ENCODE measurements at places on chromosomes 2 and 18.

DNA sequence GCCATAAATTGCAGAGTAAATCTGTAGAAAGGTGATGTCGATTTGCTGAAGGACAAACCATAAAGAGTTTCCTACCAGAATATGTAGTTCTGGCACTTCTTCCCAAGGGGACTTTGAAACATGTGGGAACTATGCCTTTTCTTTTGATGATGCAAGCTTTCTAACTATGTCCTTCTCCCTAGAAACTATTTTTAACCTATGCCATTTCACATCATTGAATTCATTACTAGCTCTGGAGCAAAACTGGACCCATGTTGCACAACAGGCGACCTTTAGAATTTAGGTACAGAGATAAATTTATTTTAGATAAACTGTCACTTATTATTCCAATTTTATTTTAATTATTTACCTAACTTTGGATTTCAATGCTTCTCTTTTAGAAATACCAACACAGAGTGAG lies 186.5 kb downstream of the CCDC102B start:
- DNase-seq = no peak

DNA sequence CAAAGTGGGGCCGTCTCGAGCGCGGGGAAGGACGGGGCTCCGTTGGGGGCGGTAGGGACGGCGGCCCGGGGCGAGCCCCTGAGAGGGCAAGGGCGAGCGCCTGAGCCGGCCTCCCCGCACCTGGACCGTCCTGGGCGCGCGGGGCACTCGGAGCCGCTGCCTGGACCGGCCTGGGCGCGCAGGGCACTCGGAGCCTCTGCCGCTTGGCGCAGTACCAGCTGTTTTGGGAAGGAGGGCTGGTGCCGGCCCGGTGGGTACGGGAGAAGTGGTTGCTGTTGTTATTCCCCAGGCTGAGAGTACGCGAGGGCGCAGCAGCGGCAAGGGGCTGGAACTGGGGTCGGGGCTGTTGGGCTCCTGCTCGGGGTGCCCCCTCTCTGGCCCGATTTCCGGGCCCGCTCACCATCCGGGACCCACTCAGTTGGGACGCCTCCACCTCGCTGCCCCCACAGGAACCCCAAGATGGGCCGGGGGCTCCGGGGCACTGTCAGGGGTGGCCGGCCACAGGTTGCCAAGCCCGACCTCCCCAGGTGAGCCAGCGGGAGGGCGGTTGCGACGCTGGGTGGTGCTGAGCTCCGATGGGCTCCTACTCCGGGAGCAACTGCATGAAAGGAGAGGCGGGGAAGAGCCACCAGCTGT lies 579 bp downstream of the ARHGEF4 start:
- DNase-seq = no peak

GRCh38 chr18:3692113-3692621 lies 242.2 kb downstream of the TGIF1 start:
- no peak for DNase-seq

GRCh38 chr2:240206630-240207029 lies 66.2 kb upstream of the OTOS start:
- DNase-seq = no peak

DNA sequence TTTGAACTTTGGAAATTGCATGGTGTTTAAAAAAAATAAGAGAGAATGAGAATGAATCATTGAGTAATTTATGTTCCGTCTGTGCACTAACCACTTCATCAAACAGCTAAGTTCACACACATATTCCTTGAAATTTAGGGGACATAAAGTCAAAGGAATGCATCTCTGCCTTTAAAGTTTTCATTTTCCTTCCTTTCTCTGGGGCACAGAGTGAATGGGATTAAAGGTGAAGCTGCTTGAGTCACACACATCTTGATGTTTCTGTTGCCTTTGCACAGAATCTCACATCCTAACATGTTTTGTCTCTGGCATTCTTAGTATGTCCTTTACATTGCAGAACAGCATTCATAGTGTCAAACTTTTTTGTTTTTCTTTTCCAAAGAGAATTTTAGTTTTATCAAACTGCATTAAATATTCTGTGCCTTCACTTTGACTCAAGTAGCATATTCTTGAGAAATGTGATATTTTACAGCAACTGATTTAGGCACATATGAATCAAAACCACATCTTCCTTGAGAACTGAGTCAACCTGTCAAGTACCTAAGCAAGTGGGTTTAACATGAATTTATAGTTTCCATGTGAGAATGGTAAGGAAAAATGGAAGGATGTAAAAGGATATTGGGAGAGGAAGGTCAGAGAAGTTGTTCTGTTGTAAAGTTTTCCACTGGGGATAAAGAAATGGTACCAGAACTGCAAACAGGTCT lies 169.1 kb upstream of the THUMPD2 start:
- DNase-seq = no peak

- no peak for DNase-seq
Measured at GRCh38 chr18:45085916-45086624, 405.4 kb downstream of the SETBP1 start.

- no peak for DNase-seq
Measured at GRCh38 chr2:101356521-101356920, 30.8 kb downstream of the CREG2 start.

- no peak for DNase-seq
Measured at GRCh38 chr2:170892391-170892951, 36.6 kb upstream of the GORASP2 start.

- no peak for DNase-seq
Measured at GRCh38 chr2:16750175-16750924, 84.7 kb upstream of the CYRIA start.

DNA sequence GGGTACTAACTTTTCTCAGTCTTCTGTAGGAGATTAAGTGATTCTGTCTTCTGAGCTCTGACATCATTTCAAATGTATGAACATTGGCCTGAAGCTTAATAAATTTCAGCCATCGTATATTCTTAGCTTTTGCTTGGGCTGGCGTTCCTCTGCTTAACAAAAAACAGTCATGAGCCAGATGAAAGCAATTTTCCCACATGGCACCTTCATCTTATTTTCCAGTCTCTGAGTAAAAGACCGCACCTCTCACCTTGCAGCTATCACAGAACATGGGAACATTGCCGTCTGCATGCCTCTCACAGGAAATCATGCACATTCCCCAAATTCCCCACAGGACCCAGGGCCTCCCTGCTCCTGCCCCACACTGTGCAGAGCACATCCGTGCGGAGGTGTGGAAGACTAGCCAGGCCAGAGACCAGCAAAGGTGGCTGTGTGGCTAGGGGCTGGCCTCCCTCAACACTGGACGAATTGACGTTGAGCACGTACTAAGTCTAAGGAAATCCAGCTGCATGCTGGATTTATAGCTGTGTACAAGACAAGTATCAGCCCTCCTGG lies 531.8 kb upstream of the ID2 start:
- DNase-seq = no peak

- no peak for DNase-seq
Measured at GRCh38 chr2:165814473-165814872, 20.4 kb upstream of the GALNT3 start.

DNA sequence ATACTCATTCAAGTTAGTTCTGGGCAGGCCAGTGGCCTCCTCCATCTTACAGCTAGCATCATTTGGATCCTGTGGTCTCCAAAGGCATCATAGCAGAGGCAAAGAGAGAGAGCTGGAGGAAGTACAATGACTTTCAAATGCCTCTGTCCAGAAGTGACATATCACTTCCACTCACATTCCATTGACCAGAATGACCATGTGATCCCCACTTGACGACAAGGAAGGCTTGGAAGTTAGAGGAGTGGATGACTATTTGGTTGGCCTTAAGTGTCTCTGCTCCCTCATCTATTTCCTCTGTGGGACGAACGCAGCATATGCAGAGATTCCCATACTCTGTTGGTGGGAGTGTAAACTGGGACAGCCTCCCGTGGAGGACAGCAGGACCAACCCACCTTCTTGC lies 27.8 kb upstream of the MLPH start:
- no peak for DNase-seq

GRCh38 chr2:203809084-203809521 lies 58.5 kb upstream of the CTLA4 start:
- DNase-seq = no peak

DNA sequence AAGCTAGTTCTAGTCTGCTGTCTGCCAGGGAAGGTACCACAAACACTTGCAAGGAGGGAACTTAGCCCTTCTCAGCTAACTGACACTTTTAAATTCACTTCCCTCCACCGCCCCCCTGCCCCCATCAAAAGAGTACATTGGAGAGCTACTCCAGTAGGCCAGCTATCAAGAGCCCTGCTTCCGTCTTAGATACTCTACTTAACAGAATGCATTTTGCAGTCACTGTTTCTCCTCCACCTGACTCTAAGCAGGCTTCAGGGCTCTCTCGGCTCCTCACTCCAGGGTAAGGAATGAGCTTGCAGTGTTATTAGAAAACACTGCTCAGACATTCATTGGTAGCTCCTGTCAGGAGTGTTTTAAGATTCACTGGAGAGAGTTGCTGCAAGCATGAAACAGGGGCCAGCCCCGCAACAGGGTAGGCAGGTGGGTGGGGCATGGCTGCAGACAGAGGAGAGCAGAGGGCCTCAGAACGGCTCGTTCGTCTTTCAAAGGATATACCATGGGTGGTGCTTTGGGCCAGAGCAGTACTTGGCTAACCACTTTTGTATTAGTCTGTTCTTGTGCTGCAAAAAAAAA lies 35.3 kb upstream of the PDCL3 start:
- DNase-seq = no peak

DNA sequence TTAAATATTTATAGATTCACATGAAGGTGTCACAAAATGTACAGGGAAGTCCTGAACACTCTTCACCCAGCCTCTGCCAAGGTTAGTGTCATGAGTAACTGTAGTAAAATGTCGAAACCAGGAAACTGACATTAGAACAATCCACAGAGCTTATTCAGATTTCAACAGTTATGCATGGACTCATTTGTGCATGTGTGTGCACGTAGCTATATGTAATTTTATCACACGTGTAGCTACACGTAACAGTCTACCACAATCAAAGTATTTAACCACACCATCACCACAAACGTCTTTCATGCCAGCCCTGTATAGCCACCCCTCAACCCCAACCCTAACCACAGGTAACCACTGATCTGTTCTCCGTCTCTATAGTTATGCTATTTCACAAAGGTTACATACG lies 211.7 kb upstream of the REV1 start:
- no peak for DNase-seq

DNA sequence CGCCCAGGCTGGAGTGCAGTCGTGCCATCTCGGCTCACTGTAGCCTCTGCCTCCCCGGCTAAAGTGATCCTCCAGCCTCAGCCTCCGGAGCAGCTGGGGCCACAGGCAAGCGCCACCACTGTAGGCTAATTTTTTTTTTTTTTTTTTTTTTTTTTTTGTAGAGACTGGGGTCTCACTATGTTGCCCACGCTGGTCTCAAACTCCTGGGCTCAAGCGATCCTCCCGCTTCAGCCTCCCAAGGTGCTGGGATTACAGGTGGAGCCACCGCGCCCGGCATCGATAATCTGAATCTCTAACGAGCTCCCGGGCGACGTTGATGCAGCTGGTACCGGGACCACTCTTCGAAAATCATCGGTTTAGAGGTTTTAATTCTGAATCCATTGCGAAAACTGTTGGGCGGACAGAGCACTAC lies 520 bp upstream of the CYP20A1 start:
- no peak for DNase-seq

GRCh38 chr2:237412646-237412987 lies 1.3 kb downstream of the COL6A3 start:
- DNase-seq = no peak

DNA sequence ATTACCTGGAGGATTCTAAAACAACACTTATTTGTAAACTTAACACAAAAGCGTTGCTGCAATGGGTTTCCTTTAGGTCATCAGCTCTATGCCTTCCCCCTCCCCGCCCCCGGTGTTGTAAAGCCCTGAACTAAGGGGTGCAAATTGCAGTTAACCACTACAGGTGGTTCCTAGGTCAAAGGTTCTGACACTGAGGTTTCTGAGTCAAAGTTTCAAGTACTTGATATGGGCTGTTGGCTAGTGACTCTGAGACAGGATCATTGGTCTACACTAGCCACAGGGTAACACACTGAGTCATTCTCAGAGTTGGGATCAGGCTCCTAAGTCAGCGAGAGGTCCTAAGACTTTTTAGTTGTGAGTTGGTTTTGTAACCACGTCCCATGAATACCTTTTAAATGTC lies 15.4 kb downstream of the IL1B start:
- DNase-seq = no peak

DNA sequence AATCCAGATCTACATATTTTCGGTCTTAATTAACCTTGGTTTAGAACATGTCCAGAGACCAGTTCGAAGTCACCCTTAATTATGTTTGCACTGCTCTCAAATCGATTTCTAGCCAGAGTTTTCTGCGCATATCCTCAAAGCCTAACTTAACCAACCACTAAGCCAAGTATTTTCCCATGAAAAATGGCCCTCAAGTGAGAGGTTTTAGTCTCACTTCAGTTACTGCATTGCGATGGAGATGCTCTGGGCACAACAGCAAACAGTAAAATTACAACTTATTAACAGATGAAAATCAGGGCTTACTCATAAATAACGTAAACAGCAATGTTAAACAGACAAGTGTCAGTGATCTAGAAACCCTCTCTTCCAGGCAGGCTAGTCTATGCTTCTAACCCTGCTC lies 4.5 kb downstream of the RTN4 start:
- DNase-seq = no peak

- DNase-seq = no peak
Measured at GRCh38 chr18:60044290-60045006, 144.7 kb downstream of the PMAIP1 start.

- no peak for DNase-seq
Measured at GRCh38 chr2:197810491-197810890, 6.1 kb downstream of the PLCL1 start.

DNA sequence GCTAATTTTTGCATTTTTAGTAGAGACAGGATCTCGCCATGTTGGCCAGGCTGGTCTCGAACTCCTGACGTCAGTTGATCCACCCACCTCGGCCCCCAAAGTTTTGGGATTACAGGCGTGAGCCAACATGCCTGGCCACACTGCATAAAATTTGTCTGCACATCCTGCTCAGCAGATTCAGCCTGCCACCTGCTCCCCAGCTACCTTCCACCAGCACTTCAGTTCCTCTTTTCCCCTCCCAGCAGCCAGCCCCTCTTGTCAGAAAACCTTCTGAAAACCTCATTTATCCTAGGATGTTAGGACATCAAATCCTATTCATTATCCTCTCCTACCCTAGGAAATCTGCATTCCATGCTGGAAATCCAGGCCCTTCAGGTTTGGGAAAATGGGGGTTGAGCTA lies 99.4 kb upstream of the STPG4 start:
- no peak for DNase-seq

DNA sequence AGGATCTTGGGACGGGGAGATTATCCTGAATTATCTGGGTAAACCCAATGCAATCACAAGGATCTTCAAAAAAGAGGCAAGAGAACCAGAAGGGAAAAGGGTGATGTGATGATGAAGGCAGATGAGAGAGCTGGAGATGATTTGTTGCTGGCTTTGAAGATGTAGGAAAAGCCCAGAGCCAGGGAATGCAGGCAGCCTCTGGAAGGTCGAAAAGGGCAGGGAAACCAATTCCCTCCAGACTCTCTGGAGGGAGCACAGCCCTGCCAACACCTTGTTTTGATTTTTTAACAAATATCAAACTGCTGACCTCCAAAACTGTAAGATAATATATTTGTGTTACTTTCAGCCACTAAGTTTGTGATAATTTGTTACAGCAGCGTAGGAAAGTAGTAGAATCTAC lies 48.9 kb upstream of the IL1R2 start:
- no peak for DNase-seq

GRCh38 chr2:187994464-187995331 lies 297.0 kb upstream of the GULP1 start:
- no peak for DNase-seq

- DNase-seq = no peak
Measured at GRCh38 chr2:100126897-100127401, 15.4 kb downstream of the AFF3 start.

GRCh38 chr2:152421521-152422370 lies 86.8 kb downstream of the FMNL2 start:
- no peak for DNase-seq
